ENCODE measurements at places on chromosomes 5 and 9.

DNA sequence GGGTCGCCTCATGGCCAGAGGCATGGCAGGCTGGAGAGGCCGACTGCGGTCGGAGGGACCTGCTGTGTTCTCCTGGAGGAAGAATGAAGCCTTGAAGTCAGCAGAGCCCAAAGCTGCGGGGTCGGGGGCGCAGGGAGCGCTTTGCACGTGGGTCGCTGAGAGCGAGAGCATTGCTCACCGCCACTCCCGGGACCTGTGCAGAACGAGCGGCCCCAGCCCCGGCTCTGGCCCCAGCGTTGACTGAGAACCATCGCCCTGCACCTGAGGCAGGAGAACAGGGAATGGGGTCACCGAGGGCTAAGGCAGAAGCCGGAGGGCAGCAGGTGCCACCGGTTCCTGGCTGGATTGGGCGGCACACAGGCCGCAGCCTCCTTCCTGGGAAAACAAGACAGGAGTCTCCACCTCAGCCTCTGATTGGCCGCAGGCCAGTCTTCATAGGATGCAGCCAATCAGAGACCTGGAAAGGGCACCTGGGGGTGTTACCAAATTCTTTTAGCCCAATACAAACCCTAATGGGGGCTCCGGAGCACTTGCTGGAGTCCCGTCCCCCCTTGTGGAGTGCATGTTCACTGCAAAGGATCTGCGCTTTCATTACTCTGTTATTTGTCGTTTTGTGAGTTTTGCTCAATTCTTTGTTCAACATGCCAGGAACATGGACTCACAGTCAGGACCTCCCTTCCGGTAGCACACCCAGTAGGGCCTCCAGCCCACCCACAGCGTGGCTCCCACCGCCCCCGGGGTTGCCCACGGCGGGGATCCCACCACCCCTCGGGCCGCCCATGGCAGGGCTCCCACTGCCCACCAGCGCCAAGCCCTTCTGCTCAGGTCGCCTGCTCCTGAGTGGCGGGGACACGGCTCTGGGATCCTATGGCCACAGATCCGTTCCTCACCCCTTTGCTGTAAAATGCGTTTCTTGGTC is 24.7 kb upstream of the SLC6A19 start:
- no peak for DNase-seq

- no peak for DNase-seq
These were observed 132.1 kb downstream of the COX7C start for GRCh38 chr5:86749841-86750240.

DNA sequence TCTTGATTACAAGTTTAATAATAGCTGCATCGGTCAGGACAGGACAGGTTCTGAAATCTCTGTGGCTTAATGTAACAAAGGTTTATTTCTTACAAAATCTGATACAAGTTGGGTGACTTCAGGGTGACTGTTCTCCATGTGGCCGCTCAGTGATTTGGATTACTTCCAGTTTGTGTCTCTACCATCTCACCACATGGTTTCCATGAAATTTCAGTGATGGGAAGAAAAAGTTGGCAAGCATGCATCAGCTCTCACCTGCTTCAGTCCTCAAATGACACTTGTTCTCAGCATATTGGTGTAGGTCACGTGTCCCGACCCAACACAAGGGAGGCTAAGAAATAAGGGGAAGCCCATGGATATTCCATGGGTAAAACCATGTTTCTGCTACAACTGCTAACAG is 7.8 kb upstream of the TMEM268 start:
- DNase-seq: no peak

DNA sequence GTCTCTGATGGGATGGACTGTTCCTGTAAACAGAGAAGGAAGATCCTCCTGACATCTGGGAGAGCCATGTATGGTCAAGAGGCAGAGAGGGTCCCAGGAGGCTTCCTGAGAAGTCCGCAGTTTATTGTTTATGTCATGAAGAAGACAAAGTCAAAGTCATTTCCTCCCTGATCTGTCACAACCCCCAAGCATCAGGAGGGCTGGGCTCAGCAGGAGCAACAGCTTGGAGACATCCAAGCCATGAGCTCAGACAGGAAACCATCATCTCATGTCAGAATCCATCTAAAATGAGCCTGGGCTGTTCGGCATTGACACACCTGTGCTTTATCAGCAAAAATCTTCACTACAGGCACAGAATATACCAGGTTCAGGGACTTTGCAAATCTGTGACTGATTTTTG is 325.0 kb upstream of the MSX2 start:
- no peak for DNase-seq

DNA sequence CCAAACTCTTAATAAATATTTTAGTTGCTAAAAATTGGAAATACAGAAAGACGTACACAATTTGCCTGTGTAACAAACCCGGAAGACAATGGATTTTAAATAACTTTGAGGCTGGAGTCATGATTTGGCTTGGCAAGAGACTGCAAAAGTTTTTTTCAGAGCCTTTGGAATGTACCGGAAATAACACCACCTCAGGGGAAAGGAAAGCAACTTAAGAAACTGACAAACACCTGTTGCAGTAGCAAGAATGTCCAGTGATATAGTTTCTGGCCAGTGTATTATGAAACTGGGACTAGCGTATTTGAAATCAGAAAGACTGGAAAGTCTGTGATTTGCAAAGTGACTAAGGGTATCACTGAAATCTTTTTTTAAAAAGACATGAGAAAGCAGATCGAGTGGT is 842 bp downstream of the MUSK start:
- DNase-seq: peak; percentile 13

GRCh38 chr9:23779220-23779619 is 46.8 kb downstream of the ELAVL2 start:
- no peak for DNase-seq

DNA sequence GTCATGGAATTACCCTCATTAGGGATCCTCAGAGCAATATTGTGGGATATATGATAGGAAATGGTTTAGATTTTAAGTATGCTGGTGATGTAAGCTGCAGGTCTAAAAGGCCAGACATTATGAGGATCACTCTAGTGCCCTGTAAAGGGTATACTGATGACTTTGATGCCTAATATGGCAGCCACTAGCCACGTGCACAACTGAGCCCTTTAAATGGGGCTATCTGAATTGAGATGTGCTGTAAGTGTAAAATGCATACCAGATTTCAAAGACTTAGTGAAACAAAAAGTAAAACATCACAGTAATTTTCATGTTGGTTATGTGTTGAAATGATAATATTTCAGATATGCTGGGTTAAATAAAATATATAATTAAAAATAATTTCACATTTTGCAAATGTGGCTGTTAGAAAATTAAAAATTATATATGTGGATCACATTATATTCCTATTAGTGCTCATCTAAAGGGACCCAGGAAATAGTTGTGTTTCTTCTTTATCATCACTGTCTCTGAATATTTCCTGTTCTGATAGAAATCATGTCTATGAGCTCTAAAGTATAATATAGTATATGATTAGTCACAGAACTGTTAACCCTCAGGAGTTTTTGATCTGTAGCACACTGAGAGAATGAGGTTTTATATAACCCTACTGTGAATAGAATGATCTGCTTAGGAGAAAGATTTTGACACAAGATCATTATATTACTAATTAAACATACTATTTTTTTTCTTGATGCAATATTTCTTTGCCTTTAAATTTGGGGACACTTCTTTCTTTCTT is 50.1 kb downstream of the OSTF1 start:
- DNase-seq: no peak

DNA sequence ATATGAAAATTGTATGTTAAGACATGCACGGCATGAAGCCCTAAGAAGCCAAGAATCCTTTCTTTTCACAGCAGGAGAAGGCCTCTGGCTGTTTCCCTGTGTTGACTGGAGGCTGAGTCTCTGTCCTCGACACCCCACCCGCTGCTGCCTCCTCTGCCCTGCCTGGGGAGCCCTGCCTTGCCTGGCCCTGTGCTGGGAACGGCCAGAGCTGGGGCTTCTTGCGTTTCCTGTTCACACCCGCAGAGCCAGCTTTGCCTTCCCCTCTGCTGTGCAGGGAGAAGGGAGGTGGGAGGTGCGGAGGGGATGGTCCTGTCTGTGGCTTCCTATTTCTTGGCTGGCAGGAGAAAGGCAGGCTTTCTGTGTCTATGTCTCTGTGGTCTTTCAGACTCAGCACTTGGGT is 6.9 kb upstream of the GMCL2 start:
- no peak for DNase-seq

DNA sequence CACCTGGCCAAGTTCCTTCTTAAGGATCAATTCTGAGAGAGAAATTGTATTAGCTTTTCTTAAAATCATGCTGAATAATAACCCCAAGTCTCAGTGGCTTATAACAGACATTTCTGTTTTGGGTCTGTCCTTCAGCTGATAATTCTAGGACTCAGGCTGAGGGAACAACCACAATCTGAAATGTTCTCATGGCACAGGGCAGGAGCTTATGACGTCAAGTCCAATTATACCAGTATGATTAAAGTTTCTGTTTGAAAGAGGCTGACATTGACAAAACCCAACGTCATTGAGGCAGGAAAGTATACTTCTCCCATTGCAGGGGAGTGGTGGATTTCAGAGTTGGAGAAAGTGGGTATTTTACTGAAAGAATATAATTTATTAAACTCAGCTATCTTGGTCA is 21.8 kb downstream of the CENPH start:
- no peak for DNase-seq

All from EH (cell line).